ENCODE measurements at places on chromosomes 2 and 18.

GRCh38 chr2:69773206-69773605 lies 31.3 kb downstream of the ANXA4 start:
- DNase-seq: no peak

- no peak for DNase-seq
These were observed 64.7 kb downstream of the FBXO15 start for GRCh38 chr18:74082742-74083556.

DNA sequence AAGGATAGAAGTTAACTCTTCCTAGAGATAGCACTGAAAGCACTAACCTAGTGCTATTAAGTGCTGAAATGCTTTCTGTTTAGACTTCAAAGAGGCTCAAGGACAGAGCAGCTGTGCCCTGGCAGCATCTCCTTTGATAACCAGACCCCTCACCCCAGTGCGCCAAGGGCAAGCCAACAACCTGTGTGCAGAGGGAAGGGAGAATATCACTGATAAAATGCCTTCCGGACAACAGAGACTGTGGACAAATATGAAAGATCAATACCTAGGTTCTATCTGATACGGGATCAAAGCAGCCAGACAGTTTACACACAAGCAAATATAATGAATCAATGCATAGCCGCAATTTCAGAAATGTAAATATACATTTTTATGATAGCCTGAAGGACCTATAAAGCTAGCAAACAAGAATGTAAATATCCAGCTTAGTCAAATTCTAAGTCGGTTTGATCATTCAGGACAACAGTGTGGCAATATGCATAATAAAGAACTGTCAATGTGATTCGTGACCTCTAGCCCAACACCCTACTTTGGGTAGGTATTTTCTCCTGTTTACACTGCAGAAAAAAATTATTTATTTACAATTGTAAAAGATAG lies 91.8 kb upstream of the RFX8 start:
- no peak for DNase-seq

DNA sequence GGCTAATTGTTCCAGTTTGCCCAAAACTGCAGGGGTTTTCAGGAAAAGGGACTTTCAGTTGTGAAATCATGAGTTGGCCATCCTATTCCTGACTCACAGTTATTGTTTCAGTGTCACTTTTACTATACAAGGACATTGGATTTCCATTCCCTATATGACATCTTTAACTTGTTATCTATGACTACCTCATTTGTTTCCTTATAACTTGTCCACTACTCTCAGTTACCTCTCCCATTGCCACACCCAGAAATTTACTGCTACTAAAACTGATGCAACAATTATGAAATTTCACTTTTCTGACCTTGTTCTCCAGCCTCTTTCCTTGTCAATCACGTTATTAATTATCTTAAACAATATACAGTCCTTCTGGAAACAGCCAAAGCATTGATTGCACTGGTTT lies 116.5 kb upstream of the ZNF804A start:
- no peak for DNase-seq

- DNase-seq: no peak
These were observed 416.6 kb upstream of the TRIB2 start for GRCh38 chr2:12300019-12300602.

DNA sequence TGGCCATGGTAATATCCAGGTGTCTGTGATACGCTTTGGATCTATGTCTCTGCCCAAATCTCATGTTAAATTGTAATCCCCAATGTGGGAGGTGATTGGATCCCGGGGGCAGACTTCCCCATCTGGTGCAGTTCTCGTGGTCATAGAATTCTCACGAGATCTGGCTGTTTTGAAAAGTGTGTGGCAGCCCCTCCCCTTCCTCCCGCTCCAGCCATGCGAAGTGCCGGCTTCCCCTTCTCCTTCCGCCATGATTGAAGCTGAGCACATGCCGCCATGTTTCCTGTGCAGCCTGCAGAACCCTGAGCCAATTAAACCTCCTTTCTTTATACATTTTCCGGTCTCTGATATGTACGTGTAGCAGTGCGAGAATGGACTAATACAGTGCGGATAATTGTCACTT lies 42.5 kb downstream of the GPC1 start:
- no peak for DNase-seq

GRCh38 chr2:144434425-144435222 lies 85.3 kb downstream of the ZEB2 start:
- DNase-seq: no peak

Data from forelimb muscle (tissue), 1 donor.